GM12892 (cell line): ENCODE measurements at places on chromosomes 16 and 17.

GRCh38 chr17:40287159-40287493 lies 553 bp upstream of the CDC6 start:
- DNase-seq = no peak

DNA sequence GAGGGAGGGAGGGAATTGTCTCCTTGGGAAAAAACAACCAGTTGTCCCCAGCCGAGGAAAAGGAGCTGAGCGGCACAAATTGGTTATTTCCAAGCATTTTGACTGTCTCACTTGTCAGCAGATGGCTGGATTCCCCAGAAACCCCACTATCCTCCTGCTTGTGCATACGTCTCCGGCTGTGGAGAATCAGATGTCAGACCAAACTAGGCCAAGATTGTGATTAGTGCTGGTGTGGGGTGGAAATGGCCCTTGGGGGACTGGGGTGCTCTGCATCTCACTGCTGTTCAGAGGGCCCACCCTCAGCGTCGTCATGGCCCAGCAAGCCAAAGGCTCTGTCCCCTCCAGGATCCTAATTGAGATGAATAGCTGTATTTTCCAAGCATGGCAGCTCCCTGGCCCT lies 131.7 kb upstream of the HSBP1 start:
- DNase-seq = no peak

DNA sequence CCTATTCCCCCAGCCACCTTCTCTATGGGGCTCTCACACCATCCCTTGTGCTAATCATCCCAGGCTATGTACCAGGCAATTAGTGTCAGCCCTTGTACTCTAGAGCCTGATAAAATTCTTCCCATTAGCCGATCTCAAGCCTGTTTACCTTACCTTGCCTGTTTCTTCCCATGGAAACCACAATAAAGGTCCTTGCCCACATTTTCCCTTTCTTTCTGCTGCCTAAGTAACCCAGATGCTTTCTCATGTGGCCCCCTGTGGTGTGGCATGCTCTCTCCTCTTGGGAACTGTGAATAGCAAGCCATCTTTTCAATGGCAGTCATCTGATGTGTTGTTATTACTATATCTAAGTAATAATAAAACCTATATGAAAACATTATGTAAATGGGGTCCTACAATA lies 265.8 kb upstream of the ELAC2 start:
- DNase-seq = no peak

- DNase-seq = no peak
Measured at GRCh38 chr17:82242698-82242976, 13.8 kb downstream of the SLC16A3 start.

GRCh38 chr16:66381585-66382170 lies 15.2 kb downstream of the CDH5 start:
- no peak for DNase-seq

DNA sequence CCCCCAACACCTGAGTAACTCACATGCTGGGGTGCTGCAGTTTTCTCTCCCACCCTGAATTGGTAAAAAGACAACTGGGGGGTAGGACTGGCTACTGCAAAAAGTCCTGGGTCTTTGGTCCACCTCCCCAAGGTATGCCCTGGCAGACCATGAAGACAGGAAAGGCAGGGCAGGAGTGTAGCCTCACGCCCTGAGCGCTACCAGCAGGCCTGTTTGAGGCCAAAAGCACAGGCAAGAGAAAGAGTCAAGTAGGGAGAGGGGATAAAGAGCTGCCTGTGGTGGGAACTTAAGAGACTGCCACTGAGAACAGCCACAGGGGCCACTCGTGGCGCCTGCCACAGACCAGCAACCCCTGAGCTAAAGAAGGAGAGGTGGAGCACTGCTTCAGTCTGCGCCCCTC lies 13.8 kb downstream of the PSMB3 start:
- DNase-seq = no peak

DNA sequence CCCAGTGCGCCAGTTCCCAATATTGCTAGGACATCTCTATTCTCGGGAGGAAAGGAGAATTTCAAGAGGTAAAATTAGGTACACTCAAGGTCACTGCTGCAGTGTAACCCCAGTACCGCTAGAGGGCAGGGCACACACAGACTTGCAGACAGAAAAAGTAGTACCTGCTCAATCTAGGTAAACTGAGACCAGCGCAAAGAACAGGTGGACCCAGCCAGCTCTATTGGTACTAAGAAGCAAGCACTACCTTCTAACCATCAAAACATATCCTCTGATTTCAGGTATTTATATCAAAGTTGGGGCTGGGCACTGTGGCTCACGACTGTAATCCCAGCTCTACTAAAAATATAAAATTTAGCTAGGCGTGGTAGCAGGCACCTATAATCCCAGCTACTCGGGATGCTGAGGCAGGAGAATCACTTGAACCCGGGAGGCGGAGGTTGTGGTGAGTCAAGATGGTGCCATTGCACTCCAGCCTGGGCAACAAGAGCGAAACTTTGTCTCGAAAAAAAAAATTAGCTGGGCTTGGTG lies 3.6 kb upstream of the WDR81 start:
- DNase-seq = no peak

GRCh38 chr17:33115366-33115765 lies 123.7 kb downstream of the SPACA3 start:
- DNase-seq = no peak

GRCh38 chr17:4610656-4611055 lies 26.3 kb downstream of the SMTNL2 start:
- no peak for DNase-seq

- DNase-seq = no peak
Measured at GRCh38 chr16:4091240-4092012, 24.8 kb downstream of the ADCY9 start.

GRCh38 chr16:66948134-66948836 lies 12.8 kb upstream of the CES3 start:
- peak; percentile 14 for DNase-seq

DNA sequence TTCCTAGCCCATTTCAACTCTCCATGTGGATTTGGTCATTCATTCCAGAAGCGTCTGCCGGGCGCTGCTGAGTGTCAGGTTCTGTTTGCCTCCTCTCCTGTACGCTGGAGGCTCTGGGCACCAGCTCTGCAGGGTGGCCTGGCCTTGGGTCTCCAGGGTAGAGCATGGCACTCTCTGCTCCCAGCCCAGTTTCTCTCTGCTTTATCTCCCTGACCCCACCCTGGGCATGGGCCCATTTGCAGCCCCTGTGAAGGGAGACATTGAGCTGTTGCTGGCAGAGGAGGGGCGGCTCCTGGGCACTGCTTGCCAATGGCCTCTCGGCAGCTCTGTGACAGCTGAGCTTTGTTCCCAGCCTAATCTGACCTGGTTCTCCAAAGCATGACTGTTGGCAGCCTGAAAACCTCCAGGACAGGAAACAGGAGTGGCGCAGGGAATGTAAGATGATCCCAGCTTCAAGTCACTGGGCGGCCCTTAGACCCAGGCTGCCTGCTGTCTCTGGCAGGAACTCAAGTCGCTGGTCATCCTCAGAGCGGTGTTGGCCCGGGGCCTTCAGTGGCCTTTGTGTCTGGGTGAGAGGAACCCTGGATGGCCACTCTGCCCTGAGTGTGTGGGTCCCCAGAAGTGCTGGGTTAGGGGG lies 146.8 kb downstream of the SEC14L1 start:
- no peak for DNase-seq

GRCh38 chr17:16911141-16911937 lies 60.6 kb downstream of the TNFRSF13B start:
- no peak for DNase-seq
